NCI-H1417 treated with DMSO at 0.1 percent for 48 hours (cell line): ENCODE measurements at places on chromosomes 11 and 22.

DNA sequence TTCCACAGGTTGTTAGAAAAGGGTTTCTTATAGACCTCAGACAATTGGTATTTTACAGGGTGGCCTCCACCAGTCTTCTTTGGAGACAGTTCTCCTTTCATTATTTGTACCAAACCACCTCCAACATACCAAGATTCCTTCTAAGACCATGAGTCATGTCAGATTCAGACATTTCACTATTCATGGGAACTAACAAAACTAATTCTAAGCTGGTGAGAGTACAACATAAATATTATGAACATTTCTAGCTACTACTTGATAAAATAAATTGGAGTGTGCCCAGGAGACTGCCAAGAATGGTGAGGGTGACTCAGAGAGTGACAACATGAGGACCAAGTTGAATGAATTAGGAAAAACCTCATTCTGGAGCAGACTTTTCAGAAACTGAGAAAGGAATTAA is 494.6 kb upstream of the LRRC4C start:
- DNase-seq, result no peak

DNA sequence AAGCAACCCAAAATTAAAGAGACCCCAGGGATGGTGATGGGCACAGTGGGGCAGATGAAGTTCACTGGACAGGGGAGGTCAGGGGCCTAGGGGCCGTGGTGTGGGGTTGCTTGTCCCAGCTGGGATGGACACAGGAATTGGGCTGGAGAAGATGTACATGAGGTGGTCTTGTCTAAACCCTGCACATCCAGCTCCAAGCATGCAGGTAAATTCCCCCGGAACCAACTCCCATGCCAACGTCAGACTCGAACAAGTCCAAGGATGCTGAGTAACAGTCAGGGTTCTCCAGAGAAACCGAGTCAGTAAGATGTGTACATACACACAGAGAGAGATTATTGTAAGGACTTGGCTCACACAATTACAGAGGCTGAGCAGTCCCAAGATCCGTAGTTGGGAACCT is 28.9 kb downstream of the TSPAN32 start:
- DNase-seq, result no peak

DNA sequence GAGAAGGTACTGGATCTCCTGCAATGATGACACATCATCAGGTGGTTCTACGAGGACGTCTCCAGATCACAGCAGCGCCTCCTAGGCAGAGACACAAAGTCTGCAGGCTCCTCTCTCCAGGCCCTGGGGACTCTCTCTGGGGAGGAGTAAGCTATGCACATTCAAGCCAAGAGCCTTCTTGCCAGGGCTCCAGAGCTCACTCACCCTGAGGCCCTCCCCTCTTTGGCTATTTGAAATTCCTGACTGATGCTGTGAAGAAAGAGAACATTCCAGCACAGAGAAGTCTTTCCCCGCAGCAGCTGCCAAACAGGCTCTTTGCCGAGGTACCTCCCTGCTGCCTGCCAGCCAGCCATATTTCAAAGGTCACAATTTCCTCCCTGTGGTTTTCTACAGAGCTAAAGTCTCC is 204.9 kb downstream of the CSNK2A3 start:
- no peak for DNase-seq

DNA sequence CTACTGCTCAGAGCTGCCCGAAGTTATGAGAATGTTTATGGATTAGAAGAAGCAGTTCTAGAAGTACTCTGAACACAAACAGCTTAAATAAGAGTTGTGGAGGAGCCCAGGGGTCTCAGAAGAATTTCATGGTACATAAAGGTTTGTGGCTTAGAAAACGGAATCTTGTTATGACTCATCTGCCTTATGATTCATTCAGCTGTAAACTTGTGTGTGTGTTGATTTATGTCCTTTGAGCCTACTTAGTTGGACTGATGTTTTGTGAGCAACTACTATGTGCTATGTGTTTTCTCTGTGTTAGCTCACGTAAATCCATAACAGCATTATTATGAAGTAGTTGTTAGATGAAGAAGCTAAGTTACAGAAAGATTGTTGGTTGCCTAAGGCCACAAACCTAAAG is 203.7 kb downstream of the PGR start:
- DNase-seq, result no peak

GRCh38 chr11:122772945-122773344 is 65.4 kb upstream of the CRTAM start:
- DNase-seq, result no peak

DNA sequence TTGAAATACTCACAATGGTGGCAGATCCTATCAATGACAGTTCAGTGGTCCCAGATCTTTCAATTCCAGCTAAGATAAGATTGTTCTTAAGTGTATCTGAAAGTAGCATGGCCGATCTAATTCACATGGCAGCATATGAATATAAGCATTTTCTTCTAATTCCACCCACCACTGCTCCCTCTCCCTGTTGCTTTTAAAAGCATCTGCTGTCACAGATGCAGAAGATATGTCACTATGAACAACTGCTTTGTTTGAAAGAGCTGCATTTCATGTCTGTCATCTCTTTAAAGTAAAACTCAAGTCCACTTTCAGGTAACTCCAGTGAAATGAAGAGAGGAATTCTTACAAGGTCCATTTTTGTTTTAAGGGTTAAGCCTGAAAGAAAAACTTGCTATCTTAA is 1044.0 kb downstream of the DLG2 start:
- no peak for DNase-seq

DNA sequence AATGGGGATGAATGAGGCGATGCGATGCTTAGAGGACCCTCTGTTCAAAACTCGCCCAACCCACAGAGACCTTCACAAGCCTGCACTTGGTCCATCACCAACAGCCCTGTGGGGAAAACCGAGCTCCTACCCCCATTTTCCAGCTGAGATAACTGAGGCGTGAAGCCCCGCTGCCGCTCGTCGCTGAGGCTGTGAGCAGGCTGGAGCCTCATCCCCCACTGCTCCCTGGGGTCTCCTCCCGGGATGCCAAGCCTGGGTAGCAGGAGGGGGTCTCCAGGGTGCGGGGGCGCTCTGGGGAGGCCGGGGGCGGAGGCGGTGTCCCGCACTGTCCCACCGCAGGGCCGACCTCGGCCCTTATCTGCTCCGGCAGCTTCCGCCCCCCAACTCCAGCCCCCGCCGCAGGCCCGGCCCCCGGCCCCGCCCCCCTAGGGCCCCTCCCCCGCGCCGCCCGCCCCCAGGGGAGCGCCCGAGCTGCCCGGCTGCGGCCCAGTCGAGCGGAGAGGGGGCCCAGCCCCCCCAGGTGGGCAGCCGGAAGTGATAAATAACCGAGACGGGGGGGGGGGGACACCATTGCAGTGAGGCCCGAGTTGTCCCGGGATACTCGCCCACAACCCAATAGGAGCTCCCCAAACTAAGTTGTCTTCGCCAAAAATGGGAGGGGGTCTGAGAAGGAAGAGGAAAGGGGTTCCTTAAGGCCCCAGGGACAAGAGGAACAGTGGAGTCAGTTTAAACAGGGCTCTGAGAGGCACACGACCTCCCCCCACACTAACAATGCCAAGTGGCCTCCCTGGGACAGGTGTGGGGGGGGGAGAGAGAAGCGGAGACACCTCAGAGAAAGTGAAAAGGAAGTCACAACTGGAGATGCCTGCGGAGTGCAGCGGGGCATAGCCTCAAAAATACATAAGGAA is 8.3 kb upstream of the SLC39A13 start:
- DNase-seq, result no peak
